ENCODE measurements at places on chromosomes 2 and 18. TPM values are rescaled to one million over a fixed set of nuclear protein-coding genes. Genes with fewer than 3 reads are reported as not detected.

CRYGD gene
- total RNA-seq, result not detected

NR4A2 gene
- total RNA-seq, result 0.26 TPM

MC5R gene
- not detected for total RNA-seq

DNA sequence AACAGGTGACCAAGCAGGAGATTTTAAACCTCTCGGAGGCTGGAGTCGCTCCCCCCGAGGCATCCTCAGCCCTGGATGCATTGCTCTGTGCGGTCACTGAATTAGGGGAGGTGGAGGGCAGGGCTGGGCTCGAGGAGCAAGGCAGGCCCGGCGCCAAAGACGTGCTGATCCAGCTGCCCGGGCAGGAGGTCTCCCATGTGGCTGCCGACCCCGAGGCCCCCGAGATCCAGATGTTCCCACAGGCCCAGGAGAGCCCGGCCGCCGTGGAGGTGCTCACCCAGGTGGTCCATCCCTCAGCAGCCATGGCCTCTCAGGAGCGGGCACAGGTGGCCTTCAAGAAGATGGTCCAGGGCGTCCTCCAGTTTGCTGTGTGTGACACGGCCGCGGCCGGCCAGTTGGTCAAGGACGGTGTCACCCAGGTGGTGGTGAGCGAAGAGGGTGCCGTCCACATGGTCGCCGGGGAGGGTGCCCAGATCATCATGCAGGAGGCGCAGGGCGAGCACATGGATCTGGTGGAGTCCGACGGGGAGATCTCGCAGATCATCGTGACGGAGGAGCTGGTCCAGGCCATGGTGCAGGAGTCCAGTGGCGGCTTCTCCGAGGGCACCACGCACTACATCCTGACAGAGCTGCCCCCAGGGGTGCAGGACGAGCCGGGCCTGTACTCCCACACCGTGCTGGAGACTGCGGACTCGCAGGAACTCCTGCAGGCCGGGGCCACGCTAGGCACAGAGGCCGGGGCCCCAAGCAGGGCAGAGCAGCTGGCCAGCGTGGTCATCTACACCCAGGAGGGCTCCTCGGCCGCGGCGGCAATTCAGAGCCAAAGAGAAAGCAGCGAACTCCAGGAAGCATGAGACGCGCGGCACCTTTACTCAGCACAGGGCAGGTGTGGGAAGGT is 145.1 kb downstream of the PTGR3 start:
- no peak for DNase-seq

DNA sequence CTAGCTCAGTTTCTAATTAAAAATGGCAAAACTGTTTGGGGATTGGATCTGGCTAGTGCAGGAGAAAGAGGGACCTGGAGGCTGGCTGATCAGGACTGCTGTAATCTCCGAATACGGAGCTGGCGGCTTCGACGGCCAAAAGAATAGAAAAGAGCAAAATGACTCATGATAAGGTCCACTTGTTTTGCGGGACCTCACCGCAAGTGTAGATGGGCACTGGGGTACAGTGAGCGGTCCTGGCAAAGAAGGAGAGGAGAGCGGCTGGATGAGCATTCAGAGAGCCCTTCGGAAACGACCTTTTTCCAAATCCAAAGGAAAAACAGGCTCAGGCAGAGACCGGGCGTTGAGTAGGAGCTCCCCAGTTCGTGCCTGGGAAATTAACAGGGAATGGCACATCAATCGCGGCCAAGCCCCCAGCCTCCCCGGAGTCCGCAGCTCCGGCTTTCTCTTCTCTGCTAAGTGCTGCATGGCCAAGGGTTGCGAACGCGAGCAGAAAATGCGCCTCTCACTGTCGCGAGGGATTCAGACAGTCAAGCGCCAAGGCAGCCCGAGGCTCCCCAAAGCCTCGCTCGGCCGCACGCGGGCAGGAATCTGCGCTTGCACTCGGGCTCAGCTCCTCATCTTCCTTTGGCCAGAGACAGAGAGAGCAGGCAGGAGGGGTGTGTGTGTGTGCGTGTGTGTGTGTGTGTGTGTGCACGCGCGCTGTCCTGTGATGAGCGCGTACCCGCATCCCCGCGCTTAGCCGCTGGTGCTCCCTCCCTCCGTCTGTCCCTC is 1.8 kb downstream of the DCC start:
- DNase-seq, result no peak

HOXD13 gene
- not detected for total RNA-seq

GRCh38 chr2:238259061-238260020 is 19.5 kb upstream of the HES6 start:
- no peak for DNase-seq

SOWAHC gene
- 63.5 TPM for total RNA-seq

MAP3K19 gene
- total RNA-seq, result not detected

IGFBP2 gene
- total RNA-seq, result 41.1 TPM

REG3A gene
- total RNA-seq, result not detected

GRCh38 chr2:156476850-156477206 is 40.6 kb downstream of the GPD2 start:
- DNase-seq, result peak; percentile 74

DNA sequence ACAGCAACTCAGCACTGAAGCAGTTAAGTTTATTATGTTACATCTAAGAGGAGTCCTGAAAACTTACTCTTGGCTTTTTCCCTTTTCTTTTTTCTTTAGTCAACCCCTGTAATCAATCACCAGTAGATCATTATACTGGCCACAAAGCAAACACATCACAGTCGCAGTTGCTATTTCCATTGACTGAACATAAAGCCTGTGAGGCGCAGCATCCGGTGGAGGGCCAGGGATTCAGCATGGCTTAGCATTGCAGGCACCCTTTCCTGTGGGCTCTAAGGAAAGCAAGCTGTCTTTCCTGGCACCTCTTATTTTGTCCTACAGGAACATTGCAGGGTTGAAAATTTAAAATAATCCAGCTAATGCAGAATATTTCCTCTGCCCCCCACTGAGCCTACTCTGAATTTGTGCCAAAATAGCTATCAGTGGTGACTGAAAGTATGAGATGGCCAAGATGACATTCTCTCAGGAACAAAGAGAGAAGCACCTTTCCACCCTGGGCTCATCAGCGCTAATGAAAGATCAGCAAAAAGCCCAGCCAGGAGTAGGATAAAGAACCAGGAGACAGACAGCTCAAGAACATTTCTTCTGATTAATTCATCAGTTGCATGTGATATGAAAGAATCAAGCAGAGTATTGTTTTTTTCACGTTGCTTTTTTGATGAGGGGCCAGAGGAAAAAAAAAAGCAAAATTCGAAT is 85.3 kb upstream of the SULT1C3 start:
- DNase-seq, result no peak

KLHL41 gene
- under 0.01 TPM for total RNA-seq

UGT1A8 gene
- under 0.01 TPM for total RNA-seq

- peak; percentile 54 for DNase-seq
These were observed 78.0 kb upstream of the PNPT1 start for GRCh38 chr2:55771612-55772011.

NPHP1 gene
- 2.4 TPM for total RNA-seq

DNA sequence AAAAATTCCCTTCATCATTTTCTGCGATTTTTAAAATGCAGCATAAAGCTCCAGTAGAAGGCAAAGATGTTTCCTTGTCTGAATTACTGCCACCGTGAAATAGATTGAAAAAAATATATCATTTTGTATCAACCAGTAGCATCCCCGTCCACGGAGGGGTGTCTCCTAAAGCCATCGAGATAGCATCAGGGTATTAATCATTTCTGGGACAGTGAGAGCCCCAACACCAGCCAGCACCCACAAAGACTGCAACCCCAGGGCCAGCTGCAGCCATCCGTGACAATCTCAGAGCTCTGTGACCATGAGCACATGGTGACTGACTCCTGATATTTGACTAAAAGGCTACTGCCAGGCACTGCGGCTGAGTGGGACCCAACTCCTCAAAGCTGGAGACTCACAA is 64.1 kb upstream of the SIX3 start:
- DNase-seq, result no peak

PARD6G gene
- 12.4 TPM for total RNA-seq

GRCh38 chr2:64534363-64534762 is 10.2 kb downstream of the AFTPH start:
- DNase-seq, result no peak

TMEM237 gene
- total RNA-seq, result 20.2 TPM

- DNase-seq, result no peak
These were observed 243.4 kb downstream of the ZNF516 start for GRCh38 chr18:76251691-76252090.

DNA sequence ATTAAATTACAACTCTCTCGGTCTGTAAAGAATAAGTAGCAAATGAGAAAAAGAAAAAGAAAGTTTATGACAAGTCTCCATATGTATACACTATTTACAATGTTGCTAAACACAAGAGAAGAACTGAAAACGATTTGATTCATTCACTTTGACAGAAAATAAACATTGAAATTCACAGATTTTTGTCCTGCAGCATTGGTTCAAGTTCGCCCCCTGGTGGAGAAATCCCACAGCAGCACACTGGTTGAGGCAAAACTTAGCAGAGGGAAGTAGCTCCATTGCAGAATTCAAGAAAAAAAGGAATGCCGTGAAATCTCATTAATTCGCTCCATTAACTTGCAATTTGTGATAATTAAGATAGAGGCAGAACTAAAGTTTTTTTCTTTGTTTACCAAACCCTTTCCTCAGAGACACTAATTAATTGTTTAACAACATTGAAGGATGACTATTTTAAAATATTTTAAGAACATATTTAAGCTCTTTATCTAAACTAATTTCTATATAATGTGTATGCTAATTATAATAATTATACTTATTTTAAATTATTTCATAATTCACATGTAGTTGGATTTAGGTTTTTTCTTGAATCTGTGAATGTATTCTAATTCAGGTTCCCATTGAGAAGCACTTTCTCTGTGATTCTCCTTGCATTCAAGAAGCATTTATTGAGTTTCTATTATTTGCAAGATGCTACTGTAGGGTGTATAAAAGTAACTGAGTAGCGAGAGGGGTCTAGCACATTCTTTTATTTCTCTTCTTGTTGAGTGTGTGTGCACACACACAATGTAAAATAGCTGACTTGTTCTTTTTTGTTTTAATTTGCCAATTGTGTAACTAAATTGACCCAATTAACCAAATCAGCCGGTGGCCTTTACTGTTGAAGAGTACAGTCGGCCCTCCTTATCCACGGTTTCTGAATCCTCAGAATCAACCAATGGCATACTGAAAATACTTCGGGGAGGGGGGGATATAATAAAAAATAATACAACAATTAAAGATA is 74.1 kb downstream of the COL4A3 start:
- peak; percentile 59 for DNase-seq

MFSD6 gene
- total RNA-seq, result 37.4 TPM

GRCh38 chr2:2851316-2851715 is 520.2 kb upstream of the MYT1L start:
- DNase-seq, result no peak

SLC40A1 gene
- total RNA-seq, result 1.0 TPM

DNA sequence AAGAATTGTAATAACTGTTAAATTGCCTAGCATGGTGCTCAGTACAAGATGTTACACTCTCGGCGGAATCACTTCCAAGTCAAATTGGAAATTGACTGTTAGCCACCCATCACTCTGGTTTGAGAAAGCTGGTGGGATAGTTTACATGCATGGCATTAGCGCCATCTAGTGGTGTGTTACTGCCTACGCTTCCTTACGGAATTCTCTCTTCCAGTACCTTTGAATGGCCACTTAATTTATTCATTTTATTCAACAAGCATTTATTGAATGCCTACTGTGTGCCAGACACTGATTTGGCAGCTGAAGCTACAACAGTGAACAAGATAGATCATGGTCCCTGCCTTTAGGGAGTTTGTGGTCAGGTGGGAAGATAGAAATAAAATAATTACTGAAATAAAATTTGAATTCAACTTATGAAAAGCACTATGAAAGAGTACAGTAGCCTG is 171.2 kb downstream of the TMEM247 start:
- DNase-seq, result peak; percentile 80

FAM161A gene
- 0.90 TPM for total RNA-seq

SERPINB5 gene
- total RNA-seq, result 513 TPM

CSRNP3 gene
- total RNA-seq, result 0.26 TPM

TRIP12 gene
- total RNA-seq, result 170 TPM

RBMS1 gene
- total RNA-seq, result 34.1 TPM

C2orf78 gene
- total RNA-seq, result not detected

NT5DC4 gene
- not detected for total RNA-seq

- peak; percentile 69 for DNase-seq
These were observed 207.0 kb upstream of the FANCL start for GRCh38 chr2:58448065-58448507.

DNA sequence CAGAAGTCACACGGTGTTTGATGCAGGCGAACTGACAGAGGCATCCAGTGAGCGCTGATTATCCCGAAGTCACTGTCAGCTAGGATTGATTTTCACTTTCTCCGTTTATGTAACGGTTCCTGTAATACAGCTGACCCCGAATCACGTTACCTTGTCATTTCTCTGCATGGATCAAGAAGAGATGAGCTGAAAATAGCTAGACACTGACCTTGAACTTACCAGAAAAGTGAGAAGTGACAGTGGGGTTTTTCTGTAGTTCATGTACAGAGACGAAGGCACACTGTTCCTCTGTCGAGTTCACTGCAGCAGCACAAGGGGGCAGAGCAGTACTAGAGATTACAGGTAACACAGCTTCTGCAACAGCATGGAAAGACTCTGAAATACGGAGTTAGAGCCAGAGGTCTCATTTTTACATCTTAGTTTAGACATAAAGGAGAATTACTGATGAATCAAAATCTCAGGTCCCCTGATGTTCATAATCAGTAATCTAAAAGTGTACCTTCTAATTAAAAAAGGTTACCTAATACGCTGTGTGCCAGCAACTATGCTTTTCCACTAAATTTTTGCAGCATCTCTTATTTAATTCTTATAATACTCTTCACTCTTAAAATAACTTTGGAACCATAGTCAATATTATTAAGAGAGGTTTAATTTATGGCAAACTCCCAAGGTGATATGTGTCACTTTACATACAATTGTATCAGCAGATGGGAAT is 33.1 kb downstream of the ARHGAP15 start:
- DNase-seq, result peak; percentile 47

DNA sequence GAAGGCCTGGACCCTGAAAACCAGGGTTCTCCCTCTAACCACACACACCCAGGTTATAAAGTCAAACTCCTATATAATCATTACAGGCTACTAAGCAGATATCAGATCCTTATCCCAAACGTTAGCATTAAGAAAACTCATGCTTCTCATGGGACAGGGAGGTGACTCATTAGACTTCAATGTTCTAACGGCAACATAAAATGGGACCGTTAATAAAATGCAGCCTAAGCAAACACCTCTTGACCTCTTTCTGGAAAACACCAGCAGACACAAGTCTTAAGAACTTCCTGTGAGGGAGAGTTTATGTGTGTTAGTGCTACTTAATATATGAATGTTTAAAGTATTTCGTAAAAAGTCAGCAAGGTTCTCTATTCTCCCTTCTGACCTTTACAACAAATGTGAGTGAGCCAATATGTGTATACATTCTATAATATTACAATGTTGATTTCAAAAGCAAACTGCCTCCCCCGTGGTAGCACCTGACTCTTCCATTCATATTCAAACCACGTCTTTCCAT is 31.7 kb downstream of the LPIN2 start:
- peak; percentile 77 for DNase-seq

Measured in bronchial epithelial cell (primary cell).